ENCODE measurements at places on chromosomes 13 and 19.

DNA sequence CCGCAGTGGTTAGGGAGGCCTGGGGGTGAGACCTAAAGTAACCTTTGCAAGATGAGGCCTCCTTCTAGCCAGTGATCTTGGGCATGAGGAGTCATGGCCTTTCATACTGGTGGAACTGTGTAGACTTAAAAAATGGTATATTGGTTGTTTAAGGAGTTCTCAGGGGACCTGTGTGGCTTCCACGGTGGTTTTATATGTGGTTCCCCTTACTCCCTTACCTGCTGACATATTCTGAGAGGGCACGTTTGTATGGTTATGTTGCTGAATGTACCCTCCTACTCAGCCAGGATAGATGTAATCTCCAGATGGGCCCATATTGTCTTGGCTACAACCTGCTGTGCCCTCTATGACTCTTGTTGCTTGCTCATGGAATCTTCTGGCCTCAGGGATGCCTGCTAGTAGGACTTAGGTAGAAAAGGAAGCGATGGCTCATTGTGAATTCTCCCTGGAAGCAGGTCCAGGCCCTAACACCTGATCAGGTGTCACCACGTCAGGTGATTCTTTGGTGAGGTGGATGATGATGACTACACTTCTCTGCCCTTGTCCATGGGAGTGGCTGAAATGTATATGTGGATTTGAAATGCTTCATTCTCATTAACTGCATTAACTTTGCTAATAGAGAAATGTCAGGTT lies 1.8 kb downstream of the ZNF460 start:
- DNase-seq = no peak

DNA sequence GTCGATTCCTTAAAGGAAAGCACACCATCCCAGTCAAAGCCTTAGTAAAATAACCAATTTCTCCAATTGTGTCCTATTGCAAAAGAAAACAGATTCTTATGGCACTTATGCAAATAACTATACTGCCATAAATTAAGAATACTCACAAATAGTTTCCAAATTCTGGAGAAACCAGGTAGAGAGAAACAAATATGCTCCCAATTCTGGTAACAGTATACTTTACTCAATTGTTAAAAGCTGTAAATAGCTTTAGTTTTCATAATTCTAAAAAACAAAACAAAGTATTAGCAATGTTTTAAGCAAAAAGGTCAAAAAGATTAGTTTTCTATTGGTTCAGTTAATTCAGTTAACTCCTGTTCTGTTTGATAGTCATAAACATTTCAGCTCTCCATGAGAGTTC lies 18.2 kb upstream of the UBAC2 start:
- no peak for DNase-seq

GRCh38 chr13:111115061-111115964 lies at the start of gene ARHGEF7:
Gene ARHGEF7, plus strand, starts transcription at chr13:111115310. Its CDS starts 217 bp downstream, at chr13:111115527.
- DNase-seq = no peak

DNA sequence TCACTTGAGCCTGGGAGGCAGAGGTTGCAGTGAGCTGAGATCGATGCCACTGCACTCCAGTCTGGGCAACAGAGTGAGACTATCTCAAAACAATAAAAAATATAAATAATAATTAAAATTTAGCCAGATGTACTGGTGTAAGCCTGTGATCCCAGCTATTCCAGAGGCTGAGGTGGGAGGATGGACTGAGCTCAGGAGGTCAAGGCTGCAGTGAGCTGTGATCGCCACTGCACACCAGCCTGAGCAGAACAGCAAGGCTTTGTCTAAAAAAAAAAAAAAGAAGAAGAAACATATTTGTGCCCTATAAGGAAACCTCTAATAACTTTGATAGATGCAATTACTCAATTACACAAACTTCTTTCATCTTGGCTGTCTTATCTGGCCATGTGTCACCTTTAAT lies 52.3 kb downstream of the ABCC4 start:
- no peak for DNase-seq

DNA sequence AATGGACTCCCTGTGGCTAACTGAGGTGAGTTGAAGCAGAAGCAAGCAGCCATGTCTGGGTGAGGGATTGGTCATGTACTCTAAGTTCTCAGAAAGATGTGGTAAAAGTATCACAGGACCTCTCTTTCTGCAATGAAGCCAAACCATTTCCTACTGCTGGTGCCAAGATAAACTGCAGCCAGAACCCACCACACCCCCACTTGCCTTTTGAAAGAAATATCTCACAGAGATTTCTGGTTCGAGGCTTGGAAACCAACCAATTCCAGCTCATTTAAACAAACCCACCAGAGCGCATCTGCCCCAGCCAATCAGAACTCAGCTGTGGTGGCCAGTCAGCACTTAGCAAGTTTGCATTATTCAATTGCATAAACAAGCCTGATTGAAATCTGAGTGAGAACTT lies 204.5 kb upstream of the ATXN8OS start:
- no peak for DNase-seq

DNA sequence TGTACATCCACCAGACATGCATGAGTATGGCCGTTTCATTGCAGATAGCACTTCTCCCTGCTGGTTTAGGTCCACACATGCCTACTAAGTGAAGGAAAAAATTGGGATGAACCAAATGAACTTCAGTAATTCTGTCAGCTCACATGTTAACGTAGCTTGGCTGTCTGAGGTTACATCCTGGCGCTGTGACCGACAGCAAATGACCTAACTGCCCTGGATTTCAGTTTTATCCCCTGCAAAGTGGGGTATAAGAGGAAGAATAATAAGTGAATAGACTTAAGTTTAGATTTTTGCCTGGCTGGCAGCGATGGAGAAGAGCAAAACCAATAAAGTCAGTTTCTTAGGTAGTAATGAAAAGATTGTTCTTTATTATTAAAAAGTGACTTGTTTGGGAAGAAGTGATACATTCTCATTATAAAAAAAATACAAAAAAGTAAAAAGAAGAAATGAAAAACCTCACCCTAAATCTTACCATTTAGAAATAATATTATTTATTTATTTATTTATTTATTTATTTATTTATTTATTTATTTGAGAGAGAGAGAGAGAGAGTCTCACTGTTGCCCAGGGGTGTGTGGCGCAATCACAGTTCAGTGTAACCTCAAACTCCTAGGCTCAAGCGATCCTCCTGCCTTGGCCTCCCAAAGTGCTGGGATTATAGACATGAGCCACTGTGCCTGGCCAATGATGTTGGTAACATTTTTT lies 4.2 kb upstream of the RNF113B start:
- no peak for DNase-seq

- DNase-seq = no peak
These were observed 124.2 kb upstream of the SERP2 start for GRCh38 chr13:44249431-44249836.

DNA sequence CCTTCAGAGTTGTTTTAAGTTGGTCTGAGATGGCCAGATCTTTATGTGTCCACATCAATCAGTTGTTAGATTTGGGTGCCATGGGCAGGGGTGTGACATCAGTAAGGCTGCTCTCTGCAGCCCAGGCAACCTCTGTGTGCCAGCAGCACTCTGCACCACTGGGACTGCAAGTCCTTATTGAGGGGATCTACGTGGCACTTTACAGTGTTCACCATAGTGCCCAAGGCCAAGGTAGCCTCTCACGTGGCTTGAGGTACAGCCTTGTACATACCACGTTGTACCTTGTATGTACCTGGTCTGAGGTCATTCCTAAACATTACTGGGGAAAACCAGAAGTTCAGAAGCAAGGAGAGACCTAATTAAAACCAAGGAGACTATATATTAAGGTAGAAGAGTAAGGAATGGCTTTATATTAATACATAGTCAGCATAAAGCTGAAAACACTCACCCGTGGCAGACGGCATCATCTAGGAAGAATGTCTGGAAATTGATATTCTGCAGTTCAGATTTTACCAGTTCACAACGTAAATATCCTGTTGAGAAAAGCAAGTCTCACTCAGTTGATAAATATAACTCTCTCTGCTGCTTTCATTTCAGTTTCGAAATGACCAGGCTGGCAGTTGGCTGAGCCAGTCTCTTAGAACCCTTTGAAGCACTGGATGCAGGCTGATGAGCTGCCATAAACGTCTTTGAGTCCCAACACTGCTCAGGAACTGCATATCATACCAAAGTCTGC lies 128.8 kb downstream of the ZDHHC20 start:
- DNase-seq = no peak

DNA sequence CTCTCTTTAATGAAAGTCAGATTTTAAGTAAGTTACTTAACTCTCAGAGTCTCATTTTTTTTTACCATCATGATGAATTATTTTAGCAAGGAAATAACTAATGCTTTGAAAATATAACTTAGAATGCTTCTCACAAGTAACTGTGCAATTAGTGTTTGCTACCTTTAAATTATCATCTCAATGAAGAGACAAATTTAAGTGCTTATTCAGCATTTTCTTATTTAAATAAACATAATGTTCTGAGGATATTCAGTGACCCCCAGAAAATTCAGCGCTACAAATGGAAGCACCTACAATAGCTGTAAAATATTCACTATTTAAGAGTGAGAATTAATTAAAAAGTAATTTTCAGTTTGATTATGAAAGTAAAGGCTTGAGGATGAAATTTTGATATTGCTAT lies 527.2 kb downstream of the SLITRK1 start:
- DNase-seq = no peak

GRCh38 chr13:110354715-110355473 lies 47.8 kb downstream of the COL4A2 start:
- DNase-seq = no peak

DNA sequence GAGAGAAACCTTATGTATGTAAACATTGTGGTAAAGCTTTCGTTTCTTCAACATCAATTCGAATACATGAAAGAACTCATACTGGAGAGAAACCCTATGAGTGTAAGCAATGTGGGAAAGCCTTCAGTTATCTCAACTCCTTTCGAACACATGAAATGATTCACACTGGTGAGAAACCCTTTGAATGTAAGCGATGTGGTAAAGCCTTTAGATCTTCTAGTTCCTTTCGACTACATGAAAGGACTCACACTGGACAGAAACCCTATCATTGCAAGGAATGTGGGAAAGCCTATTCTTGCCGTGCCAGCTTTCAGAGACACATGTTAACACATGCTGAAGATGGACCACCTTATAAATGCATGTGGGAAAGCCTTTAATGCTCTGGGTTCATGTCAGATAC lies 24.7 kb downstream of the ZNF136 start:
- DNase-seq = no peak

DNA sequence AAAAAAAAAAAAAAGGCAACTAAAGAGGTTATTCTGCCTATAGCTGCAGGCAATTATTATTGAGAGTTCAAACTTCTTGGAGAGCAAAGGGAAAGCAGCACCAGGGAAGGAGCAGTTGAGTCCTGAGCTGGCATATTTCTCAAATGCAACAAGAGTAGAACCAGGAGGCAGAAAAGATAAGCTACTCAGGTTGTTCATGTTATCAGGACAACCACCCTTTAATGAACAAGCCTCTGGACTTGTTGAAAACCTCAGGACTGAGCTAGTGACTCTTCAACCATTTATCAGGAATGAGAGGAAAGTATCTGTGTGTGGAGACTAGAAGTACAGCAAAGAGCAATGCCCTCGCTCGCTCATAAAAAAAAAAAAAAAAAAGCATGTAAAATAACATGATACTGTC lies 183.0 kb downstream of the KCTD12 start:
- DNase-seq = no peak

DNA sequence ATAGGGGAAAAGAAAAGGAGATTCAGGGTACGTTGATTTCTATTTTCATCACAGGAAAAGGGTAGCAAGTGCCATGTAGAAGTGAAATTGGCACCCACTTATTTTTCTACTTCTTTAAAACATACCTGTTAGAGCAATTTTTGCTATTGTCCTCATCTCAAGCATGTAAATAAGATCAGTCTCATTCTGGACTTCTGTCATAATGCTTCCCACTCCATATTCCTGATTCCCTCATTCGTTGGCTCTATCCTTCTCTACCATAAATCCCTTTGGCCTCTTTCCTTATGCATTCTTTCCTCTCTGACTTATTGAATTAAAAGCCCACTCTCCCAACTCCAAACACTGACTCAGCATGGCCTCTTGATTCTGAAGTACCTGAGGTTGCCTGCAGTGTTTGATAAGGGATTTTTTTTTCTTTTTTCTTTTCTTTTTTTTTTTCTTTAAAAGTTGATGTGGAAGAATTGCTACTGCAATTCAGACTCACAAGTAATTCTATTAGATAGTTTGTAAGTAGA lies 465.7 kb downstream of the SLITRK6 start:
- DNase-seq = no peak

GRCh38 chr13:58907347-58907746 lies 1256.4 kb downstream of the DIAPH3 start:
- no peak for DNase-seq

DNA sequence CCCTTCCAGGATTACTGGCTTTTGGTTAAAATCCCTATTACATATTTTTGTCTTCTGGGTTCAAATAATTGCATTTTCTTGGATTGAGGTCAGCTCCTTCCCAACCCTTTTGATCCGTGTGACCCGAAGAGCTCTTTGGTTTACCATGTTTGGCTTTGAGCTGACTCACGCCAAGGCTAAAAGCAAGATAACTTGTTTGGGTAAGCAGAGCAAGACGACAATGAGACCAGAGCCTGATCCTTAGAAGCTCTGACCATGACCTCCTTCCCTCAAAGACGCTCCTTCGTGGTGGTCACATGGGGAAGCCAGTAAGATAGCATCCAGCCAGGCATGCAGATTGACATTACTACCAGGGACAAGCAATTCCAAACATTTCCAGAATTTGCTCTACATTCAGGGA lies 153.8 kb downstream of the DCT start:
- DNase-seq = no peak

GRCh38 chr13:40406405-40407120 lies 259.9 kb downstream of the FOXO1 start:
- no peak for DNase-seq

GRCh38 chr19:16623576-16623975 lies 4.4 kb downstream of the MED26 start:
- no peak for DNase-seq

DNA sequence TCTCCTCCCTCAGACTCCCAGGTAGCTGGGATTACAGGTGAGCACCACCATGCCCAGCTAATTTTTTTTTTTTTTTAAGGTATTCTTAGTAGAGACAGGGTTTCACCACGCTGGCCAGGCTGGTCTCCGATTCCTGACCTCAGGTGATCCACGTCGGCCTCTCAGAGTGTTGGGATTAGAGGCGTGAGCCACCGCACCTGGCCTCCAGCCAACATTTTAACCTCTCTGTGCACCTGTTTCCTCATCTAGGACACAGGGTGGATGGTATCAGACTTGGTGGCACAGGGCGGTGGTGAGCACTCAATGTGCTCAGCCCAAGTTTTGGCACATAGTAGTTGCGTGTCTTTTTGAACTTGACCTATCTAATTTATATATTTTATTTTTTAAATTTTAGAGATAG lies 12.5 kb downstream of the APBA3 start:
- no peak for DNase-seq

GRCh38 chr19:33437393-33437820 lies 63.9 kb downstream of the CEBPG start:
- no peak for DNase-seq

DNA sequence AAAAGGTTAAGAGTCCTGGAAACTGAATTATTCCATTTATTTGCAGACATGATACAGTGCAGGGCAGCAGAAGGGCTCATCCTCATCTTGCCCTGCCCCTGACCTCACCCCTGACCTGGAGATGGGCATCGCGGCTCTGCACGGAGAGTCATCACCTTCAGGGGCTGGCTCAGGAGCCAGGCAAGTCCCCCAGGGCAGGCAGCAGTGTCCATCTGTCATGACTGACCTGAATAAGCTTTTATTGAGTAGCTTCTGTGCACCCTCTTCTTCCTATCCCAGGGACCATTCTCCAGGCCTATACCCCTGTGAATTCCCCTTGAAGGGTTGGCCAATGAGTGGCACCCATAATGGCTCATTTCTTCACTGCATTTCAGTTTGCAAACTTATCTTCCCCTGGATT lies 484.2 kb downstream of the ZNF536 start:
- no peak for DNase-seq

Data from stimulated activated CD4-positive, alpha-beta T cell treated with anti-CD3 and anti-CD28 coated beads, Interleukin-15, amount 100 ng/mL, for 1 hour (primary cell).